ENCODE measurements at places on chromosomes 2 and 18.

GRCh38 chr2:122412360-122412759 is 656.9 kb downstream of the TSN start:
- no peak for DNase-seq

DNA sequence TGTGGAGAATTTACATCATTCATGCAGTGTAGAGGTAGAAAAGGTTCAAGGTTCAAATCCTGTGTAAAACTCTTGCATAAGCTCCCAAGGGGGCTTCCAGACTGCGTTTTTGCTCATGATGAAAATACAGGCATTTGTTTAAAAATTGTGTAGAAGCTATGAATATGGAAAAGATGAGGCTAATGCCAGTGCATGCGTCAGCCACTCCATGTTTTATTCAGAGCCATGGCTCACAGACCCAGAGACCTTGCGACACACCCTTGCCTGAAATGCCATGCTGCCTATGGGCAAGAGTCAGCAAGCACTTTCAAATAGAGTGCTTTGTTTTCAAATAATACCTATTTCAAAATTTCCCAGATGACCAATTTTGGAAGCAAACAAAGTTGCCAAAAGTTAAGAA is 262.3 kb downstream of the TRIB2 start:
- DNase-seq: no peak

DNA sequence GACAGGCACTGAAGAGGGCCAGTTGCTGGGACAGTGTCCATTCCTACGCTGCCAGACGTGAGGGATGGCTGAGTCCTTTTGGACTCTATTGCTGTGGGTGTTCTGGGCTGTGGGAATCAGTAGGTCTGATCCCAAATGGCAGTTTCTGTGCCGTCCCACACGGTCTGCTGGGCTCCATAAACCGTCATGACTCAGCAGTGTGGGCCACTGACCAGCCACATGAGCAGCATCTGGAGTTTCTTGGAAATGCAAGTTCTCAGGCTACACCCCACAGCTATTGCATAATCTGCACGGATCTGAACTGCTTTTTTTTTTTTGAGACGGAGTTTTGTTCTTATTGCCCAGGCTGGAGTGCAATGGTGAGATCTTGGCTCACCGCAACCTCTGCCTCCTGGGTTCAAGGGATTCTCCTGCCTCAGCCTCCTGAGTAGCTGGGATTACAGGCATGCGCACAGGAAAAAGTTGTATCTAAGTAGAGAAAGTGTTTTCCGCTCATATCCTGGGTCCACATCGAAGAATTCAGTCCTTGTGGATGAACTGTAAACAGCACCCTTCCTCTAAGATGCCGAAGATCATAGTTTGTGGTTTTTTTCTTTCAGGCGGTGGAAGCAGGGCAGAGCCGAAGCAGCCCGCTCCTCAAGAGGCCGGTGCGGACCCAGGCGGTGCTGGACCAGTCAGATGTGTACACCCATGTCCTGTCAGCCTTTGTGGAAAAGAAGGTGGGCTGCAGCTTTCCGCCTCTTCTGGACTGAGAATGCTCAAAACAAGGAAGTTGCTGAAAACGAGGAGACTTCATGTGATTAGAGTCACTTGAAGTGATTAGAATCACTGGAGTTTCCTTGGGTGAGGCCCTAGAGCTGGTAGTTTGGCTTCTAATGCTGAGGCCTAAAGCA is 25.5 kb downstream of the RMC1 start:
- DNase-seq: no peak

DNA sequence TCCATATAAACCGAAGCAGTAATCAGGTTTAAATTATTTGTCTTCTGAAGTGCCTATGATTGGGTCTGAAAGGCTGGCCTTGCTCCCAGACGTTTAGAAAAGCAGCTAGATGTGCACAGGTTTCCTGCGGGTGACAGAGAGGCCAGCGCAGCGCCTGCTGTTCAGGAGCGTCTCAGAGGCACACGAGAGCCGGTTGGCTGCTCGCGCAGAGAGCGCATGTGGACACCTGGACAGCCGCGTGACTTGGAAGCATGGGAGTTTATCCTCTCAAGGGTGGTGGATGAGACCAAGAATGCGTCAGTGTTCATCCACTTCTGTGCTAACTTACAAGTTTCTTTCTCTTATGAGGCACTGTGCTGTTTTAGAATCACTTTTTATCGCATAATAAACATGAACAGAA is 303.7 kb downstream of the PTGR3 start:
- DNase-seq: no peak

Data from activated T-helper 1 cell treated with anti-CD3 and anti-CD28 coated beads, Interleukin-12 subunit alpha, Interleukin-12 subunit beta, Interleukin-2, Interleukin-4 antibody, amounts not matched to agents 30 ng/mL and 10 ng/mL and 1 ng/mL, durations not matched to agents 14 hours and 24 hours and 36 hours (primary cell).